Posterior vena cava (tissue), 2 donors: ENCODE measurements at places on chromosomes 6 and 20. TPM values are rescaled to one million over a fixed set of nuclear protein-coding genes. Genes with fewer than 3 reads are reported as not detected.

DNA sequence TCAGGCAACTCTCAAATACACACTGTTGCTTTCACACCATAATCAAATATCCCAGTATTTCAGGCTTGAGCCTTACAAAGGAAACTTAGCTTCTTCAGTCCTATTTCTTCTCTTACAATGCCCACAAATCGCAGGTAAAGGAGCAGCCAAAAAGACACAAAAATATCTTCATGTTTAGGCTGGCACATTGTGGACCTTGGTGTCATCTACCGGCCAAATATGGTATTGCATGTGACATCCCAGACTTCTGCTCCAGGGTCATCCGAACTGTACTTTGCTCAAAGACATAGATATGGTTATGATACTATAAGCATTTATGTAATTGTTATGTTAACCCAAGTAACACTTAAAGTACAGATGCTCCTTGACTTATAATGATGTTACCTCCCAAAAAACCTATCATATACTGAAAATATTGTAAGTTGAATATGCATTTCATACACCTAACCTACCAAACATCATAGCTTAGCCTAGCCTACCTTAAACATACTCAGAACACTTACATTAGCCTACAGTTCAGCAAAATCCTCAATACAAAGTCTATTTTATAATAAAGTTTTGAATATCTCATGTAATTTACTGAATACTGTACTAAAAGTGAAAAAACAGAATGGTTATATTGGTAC, 4.6 kb downstream of the OR2H2 start:
- no peak for DNase-seq

GRCh38 chr6:11769244-11769643, 9.4 kb downstream of the ADTRP start:
- DNase-seq = no peak

- DNase-seq = no peak
Observed at GRCh38 chr20:59005523-59006166, 1.4 kb downstream of the CTSZ start.

GRCh38 chr6:119979862-119980261, 630.3 kb upstream of the MAN1A1 start:
- no peak for DNase-seq

DNA sequence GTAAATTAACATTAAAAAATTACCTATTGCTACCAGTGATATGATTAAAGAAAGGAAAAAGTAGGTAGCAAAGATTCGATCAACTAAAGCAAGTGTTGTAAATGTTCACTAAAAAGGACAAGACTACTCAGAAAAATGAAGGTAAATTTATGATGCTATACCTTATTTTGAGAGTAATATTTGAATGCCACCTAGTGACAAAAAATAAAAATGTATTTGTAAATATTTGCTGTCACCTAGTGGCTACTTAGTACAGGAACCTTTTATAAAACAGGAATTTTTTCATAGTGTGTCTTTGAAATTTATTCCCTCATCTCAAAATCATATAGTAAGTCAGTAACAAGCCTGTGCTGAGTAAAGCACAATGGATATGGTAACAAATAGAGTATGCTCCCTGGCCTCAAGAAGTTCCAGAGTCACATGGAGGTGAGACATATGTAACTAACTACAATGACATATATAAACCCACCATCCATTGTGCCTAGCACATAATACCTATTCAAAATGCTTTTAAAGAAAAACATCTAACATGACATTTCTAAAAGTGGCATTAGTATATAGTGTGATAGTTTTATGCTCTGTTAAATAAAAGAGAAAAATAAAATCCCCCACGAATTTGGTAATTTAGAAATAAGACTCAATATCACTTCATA, 193.1 kb upstream of the SIM1 start:
- no peak for DNase-seq

GSTA2 gene
- not detected for total RNA-seq

LPA gene
- total RNA-seq = not detected

DNA sequence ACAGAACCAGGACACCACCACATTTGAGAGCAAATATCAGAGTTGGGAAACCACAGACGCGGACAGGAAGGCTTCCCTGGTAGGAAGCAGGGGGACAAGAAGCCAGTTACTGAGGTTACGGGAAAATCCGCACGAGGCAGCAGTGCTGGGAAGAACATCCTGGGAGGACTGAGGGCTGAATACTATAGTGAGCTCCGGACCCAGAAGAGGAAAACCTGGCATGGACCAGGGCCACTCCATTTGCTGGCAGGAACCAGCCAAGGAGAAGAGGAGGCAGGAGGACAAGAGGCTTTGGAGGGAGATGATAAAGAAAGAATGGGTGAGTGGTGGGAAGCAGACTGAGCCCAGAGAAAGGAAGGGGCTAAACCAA, 6.1 kb upstream of the DSN1 start:
- no peak for DNase-seq

DNA sequence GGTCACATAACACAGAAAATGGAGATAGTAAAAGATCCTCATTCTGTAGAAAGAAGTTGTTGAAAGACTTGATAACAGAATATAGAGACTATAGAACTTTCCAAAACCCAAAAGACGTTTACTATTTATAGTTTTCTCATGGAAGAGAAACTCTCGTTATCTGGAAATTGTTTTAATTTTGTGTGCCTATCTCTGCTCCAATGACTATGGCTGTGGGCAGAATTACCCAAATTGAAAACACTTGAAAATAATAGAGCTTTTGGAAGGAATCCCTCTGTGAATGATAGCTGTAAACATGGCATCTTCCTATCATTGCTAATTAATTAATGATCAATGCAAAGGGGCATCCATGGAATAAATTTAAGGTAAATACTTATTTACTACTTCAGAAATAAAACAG, at the start of gene DEFB114:
Gene DEFB114, minus strand, starts transcription at position 101 of the 400 bp plus-strand sequence. Its CDS starts 59 bp downstream, at position 42.
- no peak for DNase-seq

DNA sequence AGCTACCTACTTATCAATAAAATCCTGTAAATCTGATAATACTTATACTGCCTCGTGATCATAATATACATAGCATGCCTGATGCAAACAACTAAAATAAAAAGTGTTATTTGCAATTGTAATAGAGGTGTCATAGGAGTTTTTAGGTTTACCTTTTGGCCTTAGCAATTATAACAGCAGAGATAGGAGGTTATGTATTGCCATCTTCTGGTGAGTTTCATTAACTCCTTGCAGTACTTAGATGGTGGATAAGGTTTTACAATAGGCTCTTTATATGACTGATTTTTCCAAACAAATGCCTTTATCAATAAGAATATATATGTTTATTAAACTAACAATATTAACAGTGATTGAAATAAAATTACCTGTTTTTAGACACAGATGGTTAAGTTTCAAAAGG, 27.8 kb upstream of the MYCT1 start:
- no peak for DNase-seq
